ENCODE measurements at places on chromosomes 4 and X.

DNA sequence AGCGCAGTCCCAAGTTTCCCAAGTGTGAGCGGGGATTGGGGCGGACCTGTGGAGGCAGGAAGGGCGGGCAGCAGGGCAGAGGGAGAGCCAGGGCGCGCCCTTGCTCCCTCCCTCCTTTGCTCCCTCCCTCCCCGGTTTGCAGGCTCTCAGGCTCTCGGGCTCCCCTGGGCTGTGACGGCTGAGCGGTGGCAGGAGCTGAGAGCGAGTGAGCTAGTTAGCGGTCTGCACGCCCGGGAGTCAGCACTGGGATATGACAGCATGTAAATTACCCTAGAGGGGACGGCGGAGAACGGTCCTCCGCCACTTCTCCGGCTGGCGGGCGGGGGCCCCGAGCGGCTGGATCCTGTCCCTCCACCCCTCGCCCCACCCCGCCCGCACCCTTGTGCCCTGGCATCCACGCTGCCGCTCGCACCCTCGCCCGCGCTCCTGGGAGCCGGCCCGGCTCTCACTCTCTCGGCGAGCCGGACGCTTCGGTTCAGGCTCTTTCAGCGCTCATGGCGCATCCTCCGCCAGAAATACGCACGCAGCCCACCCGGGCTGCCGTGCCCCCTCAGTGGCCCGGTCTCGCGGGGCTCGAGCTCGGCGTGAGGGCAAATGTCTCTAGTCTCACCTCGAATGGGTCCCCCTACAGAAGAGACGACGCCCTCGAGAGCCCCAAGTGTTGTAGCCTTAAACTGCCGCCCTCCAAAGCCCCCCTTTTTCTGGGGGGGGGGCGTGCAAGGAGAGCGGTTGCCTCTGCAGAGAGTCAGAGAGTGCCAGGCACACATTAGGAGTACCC is at the start of gene TSC22D3:
TSS of gene TSC22D3 (minus strand) at position 54 of the 778 bp plus-strand sequence. CDS start 368 bp downstream, outside the sequence.
- peak; percentile 64 for DNase-seq

DNA sequence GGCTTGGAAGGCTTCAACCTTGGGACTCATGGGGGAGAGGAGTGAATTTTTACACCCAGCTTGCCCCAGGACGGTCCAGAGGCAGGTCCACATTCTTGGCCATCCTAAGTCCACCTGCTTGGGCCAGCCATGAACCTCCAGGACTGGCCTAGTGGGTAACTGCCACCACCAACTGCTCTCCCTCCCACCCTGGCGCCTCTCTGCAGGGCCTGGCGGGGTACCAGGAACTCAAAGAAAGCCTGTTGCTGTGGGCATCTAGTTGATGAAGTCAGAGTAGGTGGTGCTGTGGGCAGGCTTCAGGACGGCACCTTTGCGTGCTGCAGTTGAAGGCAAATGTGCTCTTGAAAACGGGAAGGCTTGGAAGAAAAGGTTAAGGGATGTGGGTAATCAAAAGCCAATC is 12.0 kb downstream of the BCOR start:
- DNase-seq = no peak

DNA sequence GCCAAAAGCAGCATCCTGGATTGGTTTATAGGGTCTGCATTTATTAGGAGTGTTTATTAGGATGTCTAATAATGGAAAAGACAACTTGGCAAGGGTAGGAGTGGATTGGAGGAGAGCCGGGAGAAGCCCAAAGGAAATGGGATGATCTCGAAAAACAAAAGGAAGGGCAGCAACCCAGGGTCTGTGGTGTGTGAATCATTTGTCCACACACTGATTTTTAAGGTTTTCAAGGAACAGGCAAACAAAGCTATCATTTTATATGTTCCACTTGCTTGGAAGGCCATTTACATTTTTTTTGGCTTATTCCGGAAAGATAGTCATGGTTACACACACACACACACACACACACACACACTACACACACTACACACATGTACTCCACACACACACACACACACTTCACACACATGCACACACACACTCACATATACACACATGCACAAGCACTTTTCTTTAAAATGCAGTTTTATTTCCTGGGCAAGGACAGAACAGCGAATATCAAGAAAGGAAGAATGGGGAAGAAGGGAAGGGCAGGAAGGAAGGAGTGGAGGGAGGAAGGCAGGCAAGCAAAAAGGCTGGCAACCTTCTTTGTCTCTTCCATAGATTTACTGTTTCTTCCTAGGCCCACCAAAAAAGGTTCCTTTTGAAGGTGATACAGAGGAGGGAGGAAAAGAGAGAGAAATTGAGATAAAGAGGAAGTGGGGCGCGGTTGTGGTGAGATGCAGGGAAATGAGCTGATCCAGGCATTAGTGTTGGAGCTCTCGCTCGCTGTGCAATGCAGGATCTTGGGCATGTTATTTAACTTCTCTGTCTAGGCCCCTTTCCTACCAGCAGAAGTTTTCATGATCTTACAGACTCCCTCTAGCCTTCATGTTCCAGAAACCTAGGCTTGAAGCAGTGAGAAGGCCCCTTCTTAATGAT is 88.6 kb upstream of the MAML3 start:
- no peak for DNase-seq

- DNase-seq = no peak
Observed at GRCh38 chrX:135544338-135544948, 24.0 kb downstream of the INTS6L start.

DNA sequence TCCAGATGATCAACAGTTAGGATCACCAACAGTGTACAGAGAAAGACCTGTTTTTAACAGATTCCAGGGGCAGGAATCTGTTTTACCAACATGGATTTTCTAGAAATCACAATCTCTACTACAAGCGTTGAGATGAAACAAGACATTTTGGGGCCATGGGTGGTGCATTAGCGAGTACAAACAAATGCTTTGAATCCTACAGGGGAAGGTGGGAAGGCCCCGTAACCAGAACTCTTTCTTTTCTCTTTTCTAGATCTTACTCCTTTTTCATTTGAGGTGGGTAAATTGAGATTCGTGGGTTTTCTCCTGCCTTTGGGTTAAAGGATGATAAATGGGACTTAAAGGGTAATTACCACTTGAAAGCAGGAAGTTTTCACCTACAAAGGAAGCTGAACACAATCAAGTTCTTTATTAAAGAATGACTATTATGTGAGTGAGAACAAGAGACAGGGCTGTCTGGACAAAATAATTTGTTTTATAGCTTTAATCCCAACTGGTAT is 189.9 kb upstream of the ANXA3 start:
- no peak for DNase-seq

DNA sequence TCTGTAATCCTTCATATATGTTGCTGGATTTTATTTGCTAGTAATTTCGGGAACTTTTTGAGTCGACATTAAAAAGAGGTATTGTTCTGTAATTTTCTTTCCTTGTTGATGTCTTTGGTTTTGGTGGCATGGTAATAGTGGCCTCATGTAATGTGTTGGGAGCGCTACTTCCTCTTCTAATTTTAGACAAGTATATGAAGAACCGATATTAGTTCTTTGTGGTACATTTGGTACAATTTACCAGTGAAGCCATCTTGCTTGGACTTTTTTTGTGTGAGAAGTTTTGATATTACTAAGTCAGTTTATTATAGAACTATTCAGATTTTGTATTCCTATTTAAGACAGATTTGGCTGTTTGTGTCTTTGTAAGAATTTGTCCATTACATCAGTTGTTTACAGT is 669.2 kb upstream of the AADAT start:
- no peak for DNase-seq

DNA sequence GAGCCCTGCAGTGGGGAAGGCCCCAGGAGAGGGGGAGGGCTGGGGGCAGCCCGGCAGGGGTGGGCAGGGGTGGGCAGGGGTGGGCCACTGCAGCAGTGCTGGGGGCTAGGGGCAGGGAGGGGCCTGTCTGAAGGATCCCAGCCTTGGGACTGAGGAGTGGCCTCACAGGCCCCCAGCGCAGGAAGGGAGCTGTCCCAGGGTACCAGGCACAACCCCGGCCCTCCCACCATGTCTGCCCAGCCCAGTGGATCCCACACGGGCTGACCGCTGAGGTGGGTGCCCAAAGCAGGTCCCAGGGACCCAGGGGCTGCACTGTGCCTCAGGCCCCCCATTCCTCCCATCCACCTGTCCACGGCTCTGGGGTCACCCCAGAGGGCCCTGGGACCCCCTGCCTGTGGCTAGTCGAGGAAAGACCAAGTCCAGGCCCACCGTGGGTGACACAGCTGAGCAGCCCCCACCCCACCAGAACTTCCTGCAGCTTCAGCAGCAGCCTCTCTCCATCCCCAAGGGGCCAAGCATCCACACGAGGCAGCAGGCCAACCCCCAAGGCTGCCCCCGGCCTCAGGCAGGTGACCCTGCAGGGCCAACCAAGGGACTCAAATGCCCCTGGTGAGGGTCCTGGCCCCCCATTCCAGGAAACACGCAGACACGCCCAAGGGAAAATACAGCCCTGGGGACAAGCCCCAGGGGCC is 46.4 kb downstream of the FAM53A start:
- no peak for DNase-seq

DNA sequence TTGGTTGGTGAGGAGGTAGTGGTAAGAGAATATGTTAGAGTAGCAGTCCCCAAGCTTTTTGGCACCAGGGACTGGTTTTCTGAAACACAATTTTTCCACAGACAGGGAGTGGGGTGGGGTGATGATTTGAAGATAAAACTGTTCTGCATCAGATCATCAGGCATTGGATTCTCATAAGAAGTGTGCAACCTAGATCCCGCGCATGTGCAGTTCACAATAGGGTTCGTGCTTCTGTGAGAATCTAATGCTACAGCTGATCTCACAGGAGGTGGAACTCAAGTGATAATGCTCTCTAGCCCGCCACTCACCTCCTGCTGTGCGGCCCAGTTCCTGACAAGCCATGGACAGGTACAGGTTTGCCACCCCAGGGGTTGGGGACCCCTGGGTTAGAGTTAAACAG is 423.3 kb downstream of the GPAT3 start:
- DNase-seq = no peak

DNA sequence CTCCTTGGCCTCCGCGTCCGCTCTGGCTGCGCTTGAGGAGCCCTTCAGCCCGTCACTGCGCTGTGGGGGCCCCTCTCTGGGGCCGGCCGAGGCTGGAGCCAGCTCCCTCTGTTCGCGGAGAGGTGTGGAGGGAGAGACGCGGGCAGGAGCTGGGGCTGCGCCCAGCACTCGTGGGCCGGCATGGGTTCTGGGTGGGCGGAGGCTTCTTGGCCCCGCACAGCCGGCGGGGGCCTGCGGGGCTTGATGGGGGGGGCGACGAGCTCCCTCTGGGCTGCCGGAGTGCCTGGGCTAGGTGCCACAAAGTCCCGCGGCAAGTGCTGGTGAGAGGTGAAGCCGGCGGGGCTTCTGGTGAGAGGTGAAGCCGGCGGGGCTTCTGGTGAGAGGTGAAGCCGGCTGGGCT is 61.9 kb downstream of the ANKRD50 start:
- no peak for DNase-seq

DNA sequence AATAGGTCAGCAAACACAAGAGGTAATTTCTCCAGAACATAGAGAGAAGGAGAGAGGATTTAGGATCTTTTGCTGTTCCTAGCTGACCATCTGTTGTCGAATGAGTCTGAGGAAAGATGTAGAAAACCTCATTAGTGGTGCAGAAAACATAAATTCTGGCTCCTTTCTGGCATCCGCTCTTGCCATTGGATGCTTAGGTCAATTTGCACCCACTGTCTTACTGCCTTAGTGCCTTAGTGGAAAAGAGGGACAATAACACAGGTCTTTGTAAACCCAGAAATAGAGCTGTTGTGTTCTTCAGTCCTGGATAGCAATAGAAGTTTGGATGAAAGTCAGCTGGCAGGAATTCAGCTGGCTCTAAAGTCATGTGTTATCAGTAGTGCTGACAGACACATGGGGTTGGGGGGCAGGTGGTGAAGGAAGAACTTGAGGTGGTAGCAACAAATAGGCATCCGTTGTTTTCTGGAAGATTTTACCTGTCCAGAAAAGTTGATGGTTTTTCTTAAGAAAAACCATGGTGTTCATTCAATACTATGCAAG is 78.2 kb downstream of the GLRA2 start:
- DNase-seq = no peak

GRCh38 chr4:6595897-6596537 is 21.0 kb downstream of the MAN2B2 start:
- DNase-seq = no peak

DNA sequence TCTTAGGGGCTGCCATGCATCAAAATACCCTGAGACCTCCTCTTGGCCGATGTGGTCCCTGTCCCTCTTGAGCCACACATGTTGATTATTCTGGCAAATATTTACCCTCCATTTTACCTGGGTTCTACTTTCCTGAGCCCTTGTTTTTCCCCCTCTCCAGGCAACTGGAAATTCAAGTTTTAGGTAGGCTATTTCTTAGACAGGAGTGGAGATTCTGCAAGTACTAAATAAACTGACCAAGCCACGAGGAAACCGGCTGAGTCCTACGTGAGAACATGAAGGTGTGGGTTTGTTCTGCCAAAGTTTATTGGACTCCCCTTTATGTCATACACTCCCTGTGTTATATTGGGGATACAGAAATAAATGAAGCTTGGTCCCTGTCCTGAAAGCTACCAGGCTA is 88.1 kb downstream of the RTL5 start:
- no peak for DNase-seq

GRCh38 chr4:121100093-121100775 is 27.9 kb upstream of the NDNF start:
- no peak for DNase-seq

- no peak for DNase-seq
Observed at GRCh38 chr4:42309361-42310260, 87.7 kb upstream of the SHISA3 start.

GRCh38 chrX:143139681-143140080 is 114.0 kb downstream of the SPANXN4 start:
- DNase-seq = no peak

DNA sequence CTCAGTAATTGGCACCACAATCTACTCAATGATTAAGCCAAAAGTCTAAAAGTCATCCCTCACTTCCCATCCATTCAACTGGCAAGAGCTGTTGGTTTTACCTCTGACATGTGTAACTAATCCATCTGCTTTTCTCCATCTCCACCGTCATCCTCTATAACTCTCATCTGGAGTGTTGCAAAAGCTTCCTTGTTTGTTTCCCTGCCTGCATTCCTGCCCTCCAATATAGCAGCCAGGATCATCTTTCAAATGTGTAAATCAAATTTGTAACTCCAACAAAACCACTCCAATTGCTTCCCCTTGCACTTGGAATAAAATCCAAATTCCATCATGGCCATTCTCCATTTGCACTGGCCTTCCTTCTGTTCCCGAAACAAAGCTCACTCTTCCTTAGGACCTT is 4.3 kb upstream of the PLAC8 start:
- DNase-seq = peak; percentile 28

- no peak for DNase-seq
Observed at GRCh38 chrX:134929808-134930207, 61.0 kb upstream of the SMIM10 start.

DNA sequence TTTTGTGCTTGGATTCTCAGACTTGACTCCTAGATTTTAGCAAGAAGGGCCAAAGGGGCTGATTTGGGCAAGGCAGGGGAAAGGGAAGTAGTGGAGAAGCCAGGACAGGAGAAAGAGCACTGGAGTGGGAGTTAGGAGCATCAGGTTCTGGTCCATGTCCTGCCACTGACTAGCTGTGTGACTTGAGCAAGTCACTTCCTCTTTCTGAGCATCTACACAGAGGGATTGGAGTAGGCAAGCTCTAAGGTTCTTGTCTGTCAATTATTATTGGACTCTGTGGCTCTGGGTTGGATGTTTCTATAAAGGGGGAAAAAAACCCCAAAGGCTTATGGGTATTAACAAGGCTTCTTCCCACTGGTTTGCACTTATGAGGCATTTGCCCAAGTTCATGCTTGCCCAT is 24.4 kb downstream of the PLAC1 start:
- no peak for DNase-seq
